ENCODE measurements at places on chromosomes 7 and 10.

GRCh38 chr7:41383596-41383995 lies 319.3 kb downstream of the INHBA start:
- DNase-seq, result no peak

DNA sequence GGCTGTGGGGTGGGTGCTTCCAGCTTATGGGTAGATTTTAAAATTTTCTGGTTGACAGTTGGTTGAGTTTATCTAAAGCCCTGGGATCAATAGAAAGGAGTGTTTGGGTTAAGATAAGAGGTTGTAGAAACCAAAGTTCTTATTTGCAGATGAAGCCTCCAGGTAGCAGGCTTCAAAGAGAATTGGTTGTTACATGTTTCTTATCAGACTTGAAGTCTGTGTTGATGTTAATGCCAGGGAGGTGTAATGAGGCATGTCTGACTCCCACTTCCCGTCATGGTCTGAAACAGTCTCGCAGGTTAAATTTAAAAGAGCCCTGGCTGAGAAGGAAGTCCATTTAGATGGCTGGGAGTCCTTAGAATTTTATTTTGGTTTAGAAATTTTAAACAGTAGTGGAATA lies 165.2 kb upstream of the TMEM72 start:
- DNase-seq, result no peak

- no peak for DNase-seq
Measured at GRCh38 chr10:75386128-75386527, 15.4 kb downstream of the ZNF503 start.

DNA sequence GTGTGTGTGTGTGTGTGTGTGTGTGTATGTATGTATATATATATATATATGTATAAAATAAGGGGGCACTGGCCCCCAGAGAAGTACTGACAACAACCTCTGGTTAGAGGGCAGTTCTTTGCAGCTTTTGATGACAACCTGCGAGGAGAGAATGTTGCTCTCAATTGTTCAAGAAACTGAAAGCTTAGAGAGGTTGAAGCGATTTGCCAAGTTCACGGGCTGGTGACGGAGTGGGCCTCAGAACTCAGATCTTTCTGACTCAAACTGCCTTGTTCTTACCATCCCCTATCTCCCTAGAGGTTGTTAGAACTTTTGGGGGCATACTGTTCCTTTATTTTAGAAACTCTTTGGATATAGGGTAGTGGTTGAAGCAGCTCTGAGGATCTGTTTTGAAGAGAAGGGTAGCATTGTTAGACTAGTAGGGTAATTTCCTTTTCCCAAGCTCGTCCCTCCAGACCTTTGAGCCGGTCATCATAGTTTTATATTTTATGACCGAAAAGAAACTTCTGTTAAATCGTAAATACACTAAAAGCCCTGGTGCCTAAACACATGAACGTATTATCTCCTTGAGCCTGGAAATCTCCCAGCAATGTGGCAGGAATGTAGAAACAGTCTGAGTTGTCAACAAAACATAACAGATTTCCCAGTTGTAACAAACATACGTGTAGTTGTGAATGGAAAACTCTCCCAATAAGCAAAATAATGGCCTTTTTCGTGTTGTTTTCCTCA lies 541.7 kb upstream of the GALNT17 start:
- DNase-seq, result no peak

GRCh38 chr7:78176171-78176570 lies 377.6 kb downstream of the PHTF2 start:
- no peak for DNase-seq

GRCh38 chr10:11162828-11163599 lies 145.3 kb downstream of the CELF2 start:
- DNase-seq, result peak; percentile 72

DNA sequence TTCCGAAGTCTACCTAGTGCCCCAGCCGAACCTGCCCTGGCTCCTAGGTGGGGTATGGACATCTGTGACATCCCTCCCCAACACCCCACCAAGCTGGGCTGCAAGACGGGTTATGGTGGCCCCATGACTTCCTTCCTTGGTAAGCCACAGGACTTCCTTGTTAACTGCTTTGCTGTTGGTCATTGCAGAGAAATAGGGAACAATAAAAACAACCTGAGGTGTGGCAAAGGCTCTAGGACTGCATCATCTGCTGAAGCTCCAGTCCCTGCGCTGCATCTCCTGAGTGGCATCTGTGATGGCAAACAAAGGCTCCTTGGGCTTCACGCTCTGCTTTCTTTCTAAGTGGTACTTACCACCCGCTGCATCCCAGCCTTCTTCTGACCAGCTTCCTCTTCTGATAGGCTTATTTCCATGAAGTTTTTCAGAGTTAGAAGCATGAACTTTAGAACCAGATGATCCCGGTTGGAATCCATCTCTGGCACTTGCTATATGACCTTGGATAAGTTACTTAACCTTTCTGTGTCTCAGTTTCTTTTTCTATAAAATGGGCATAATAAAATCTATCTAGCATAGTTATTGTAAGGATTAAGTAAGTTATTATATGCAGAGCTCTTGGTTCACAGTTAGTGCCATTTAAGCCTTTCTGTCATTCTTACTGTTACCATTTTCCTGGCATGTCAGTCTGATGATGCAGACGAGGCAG lies 216.8 kb downstream of the RPS24 start:
- peak; percentile 42 for DNase-seq

DNA sequence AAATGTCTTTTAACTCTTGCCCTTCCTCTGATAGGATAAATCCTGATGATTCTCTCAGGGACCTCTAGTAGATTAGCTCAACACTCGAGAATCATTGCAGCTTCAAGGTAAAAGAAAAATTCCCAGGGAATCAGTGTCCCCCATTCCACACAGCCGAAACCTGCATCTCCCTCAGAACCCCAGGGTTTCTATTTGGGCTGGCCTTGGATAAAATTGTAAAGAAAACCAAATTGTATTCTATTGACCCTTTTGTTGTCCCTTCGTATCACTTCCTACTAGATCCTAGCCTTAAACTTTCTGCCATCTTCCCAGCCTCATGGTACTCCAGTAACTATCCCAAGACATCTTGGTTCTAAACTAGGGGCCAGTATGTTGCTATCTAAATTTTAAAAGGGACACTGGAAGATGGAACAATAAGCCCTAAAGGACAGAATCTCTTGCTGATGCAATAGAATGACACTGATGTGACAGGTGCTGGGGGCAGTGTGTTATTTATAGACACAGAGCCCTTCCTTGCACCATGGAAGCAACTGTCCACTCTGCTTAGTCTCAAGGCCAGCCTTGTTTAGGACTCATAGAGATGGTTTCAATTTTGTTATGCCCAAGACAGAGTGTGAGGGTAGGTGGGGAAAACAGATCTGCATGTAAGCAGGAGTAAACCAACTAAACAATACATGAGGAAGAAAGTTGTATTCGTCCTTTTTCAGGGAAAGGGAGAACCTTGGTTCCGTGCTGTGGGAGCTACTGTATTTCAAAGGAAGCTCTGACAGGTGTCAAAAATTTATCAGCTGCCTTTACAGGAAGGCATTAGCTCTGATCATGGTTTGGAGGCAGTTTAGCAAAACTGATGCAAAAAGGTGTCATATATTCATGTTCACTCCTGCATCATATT lies 7.6 kb downstream of the ASB15 start:
- DNase-seq, result no peak

DNA sequence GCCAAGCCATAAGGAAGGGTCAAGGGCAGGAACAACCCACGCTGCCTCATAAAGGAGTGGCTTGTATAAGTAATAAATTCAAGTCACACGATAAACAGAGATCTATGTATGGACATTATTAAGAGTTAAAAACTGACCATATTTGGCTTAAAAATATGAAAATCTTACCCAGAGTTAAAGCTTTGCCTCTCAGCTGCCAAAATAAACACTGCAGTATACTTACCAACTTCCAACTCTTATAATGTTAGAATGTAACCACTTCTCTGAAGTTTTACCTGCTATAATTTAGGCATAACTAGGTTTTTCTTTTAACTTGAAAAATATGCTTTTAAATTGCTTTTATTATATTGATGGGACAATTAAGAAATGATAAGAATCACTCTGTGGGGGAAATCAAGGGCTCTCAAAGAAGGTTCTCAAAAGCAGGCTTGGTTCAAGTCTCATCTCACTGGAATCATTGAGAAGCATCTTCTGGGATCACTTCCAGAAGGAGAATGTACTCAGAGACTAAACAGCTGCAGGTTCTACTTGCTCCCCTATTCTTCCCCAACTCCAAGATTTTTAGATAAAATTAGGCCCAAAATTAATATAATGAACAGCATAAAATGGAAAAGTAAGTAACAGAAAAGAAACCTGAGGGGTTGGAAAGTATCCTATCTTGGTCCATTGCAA lies 16.1 kb upstream of the CAV2 start:
- no peak for DNase-seq
